ENCODE measurements at places on chromosomes 3 and 15.

DNA sequence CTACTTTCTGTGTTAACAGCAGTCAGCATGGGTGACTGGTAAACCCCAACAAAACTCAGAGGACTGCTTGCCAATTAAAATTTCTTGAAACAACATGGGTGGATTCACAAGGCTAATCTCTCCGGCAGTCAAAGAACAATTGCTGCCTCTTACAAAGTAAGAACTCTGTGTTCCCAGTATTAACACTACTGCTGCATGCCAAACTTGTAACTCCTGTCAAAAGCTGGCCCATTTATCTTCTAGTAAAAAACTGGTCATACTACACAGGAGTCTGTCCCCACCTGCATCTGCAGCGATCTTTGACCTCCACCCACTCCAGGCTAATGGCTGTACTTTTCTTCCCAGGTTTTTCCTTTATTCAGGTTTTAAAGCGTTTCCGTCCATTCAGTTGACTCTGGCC, 8.7 kb upstream of the ZNF589 start:
- peak; percentile 45 for DNase-seq

GRCh38 chr3:71579935-71580406, 3.6 kb downstream of the FOXP1 start:
- DNase-seq = peak; percentile 63

- DNase-seq = no peak
These were observed 263.8 kb downstream of the ZBBX start for GRCh38 chr3:167116120-167116922.

GRCh38 chr15:64947211-64947610, 35.5 kb downstream of the ANKDD1A start:
- no peak for DNase-seq

GRCh38 chr3:12194669-12195161, 36.0 kb upstream of the TIMP4 start:
- DNase-seq = peak; percentile 77

DNA sequence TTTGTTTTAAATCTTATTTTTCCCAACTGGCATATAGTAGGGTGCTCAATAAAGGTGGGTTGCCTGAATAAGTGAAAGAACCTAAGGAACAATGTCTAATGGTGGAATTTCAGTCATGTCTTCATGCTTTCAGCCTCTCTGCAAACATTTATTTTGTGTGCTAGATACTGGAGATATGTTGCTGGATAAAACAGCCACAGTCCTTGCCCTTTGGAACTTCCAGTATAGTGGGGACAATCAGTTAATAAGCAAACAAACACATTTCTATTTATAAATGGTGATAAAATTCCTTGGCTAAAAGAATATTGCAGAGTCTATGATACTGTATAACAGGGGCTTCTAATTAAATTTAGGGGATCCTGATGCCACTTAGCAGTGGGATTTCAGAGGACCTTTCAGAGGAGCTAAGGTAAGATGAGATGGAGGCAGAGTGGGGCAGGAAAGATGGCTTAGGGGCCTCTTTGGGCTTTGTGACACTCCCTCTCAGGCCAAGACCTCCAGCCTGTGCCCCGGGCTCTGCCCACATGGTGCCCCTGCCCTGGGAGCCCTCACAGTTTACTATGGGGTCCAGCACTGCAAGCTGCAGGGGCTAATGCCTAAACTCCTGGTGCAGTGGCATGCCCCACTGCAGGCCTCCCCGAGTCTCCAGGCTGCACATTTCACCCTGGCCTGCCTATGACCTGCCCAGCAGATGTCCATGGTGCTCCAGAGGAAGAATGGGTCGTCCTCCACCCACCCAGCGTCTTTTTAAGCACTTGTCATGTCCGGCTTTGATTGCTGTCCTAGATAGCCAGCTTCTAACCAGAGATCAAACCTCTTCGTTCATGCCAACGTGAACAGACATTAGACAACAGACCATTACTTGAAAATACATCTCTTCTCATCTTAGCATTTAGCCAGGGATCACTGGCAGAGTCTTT, 61.6 kb upstream of the PRR23C start:
- no peak for DNase-seq

- DNase-seq = peak; percentile 47
These were observed 70.0 kb downstream of the MDFIC2 start for GRCh38 chr3:70242297-70242882.

Measured in fibroblast of the aortic adventitia (primary cell).